Thyroid gland (tissue), 4 donors: ENCODE measurements at places on chromosomes 7 and 10.
A peak's percentile ranks its signal among the peaks of the same experiment; 100 is the strongest.

GRCh38 chr10:23379686-23380085 is 35.1 kb upstream of the C10orf67 start:
- no peak for DNase-seq

GRCh38 chr10:44010873-44011602 is 362.4 kb upstream of the ZNF32 start:
- DNase-seq: no peak

- DNase-seq: no peak
Measured at GRCh38 chr10:73873142-73873837, 1.1 kb downstream of the CAMK2G start.

- no peak for DNase-seq
Measured at GRCh38 chr7:122628651-122629411, 70.1 kb downstream of the RNF133 start.

- DNase-seq: no peak
Measured at GRCh38 chr10:104303594-104304355, 34.5 kb downstream of the ITPRIP start.

DNA sequence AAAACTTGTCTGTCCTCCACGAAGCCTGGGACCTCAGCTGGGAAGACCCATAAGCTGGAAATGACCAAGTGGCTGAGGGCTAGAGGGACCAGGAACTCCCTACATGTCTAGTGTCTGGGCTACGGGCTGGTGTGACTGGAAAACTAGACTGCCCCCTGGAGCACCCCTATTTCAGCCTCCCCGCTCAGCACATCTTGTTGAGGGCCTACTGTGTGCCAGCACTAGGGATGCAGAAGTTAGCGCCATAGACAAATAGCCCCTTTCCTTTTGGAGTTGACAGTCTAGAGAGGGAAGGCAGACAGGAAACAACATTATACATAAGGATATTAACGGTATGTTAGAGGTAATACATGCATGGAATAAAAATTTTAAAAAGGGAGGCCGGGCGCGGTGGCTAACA is 74.5 kb downstream of the TEX36 start:
- no peak for DNase-seq

DNA sequence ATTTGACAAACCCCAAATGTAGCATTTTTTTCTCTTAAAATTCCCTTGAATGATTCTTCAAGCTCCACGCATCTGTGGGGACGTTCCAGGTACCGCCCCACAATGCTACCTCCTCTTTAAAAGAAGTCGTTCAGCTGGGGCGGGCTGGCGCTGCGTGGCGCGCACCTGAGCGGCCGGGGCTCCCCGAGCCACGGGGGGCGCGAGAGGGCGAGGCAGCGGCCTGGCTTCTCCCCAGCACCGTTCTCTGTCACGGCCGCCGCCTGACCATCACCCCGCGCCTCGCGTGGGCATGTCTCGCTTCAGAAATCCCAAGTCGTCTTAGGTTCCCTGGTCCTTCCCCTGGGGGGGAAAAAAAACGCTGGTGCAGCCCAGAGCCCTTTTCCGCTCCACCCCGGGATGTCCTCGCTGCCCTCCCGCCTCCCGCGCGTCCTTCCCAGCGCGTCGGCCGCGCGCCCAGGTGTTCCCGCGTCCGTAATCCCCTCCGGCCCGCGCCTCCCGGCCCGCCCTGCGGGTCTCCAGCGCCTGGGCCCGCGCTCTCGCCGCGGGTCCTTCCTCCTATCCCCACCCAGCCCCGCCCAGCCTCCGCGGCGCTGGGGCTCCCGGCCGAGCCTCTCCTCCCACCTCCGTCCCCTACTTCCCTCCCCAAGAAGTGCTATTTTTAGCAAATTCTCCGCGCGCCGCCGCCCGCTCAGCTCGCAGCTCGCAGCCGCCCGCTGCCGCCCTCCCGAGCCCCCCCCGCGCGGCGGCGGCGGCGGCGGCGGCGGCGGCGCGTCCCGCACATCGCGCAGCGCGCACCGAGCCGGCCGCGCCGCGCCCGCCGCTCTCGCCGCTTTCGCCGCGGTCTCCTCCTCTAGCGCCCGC is 58.7 kb upstream of the PRPS1L1 start:
- peak; percentile 41 for DNase-seq

DNA sequence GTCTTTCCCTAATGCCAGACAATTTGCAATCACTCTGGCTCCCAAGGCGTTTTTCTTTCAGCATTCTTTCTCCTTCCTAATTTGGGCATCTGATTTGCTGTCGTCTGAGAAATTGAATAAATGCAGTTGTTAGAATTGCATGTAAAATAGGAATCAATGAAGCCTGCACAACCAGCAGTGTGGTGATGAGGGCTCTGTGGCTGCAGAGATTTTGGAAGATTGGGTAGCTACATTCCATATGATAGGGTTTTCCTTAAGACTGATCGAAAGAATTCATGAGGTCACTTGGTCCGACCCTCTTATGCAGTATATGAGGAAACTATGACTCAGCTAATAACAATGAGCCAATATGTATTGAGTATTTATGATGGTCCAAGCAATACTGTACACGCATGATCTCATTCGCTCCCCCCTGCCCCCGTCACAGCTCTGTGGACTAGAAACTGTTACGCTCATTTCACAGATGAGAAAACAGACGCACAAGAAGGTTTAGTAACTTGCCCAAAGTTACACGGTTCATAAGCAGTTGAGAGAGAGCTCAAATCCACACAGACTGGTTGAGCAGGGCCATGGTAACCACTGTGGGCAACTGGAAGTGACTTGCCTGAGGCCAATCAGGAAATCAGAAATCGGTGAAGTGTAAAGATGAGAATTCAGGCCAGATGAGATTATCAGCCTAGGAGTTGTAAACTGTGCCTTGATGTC is 527.2 kb downstream of the GATA3 start:
- DNase-seq: peak; percentile 67

DNA sequence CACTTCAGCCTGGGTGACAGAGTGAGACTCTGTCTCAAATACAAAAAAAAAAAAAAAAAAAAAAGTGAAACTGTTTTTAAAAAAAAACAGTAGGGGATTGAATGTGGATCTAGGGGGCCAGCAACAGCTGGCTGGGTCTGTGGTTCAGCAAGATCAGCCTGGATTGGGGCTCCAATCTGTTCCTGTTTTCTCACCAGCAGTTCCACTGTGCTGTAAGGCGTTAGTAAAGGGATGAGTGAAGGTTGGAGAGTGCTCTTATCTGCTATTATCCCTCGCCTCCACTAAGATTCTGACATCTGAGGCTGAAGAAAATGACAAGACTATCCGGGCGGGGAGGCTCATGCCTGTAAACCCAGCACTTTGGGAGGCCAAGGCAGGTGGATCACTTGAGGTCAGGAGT is 41.6 kb upstream of the GTF2IRD1 start:
- no peak for DNase-seq

- DNase-seq: peak; percentile 85
Measured at GRCh38 chr7:28956608-28957063, 1.5 kb downstream of the TRIL start.

- no peak for DNase-seq
Measured at GRCh38 chr10:108434559-108435252, 1270.2 kb upstream of the SORCS1 start.

- no peak for DNase-seq
Measured at GRCh38 chr7:159014297-159015062, 130.2 kb downstream of the VIPR2 start.

GRCh38 chr7:651032-651728 is 75.3 kb upstream of the DNAAF5 start:
- DNase-seq: no peak

DNA sequence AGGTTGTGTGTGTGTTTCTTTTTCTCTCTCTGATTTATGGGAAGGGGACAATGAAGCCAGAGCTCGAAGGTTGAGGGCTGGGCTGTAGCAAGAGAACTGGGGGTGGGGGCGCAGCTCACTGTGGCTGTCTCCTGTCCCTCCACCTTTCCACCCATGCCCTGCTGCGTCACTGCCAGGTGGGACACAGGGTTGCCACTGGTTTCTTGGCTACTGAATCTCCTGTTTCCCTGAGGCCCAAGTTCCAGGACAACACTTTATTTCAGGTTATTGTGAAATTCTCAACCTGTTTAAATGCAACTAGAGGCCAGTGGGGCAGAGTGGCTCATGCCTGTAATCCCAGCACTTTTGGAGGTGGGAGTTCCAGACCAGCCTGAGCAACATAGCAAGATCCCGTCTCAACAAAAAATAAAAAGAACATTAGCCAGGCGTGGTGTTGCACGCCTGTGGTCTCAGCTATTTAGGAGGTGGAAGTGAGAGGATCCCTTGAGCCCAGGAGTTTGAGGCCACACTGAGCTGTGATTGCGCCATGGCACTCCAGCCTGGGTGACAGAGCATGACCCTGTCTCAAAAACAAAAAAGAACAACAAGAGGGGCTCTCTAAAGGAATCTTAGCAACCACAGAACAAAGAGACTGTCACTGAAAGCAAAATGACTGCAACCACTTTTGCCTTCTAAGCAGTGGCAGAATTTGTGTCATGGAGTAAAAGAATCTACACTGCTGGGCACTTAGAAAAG is 22.6 kb downstream of the TBATA start:
- peak; percentile 50 for DNase-seq

GRCh38 chr7:22427104-22427503 is 70.2 kb upstream of the RAPGEF5 start:
- DNase-seq: no peak

GRCh38 chr7:102305414-102306268 is 19.0 kb downstream of the SH2B2 start:
- DNase-seq: no peak
